ENCODE measurements at places on chromosomes 5 and 9.

DNA sequence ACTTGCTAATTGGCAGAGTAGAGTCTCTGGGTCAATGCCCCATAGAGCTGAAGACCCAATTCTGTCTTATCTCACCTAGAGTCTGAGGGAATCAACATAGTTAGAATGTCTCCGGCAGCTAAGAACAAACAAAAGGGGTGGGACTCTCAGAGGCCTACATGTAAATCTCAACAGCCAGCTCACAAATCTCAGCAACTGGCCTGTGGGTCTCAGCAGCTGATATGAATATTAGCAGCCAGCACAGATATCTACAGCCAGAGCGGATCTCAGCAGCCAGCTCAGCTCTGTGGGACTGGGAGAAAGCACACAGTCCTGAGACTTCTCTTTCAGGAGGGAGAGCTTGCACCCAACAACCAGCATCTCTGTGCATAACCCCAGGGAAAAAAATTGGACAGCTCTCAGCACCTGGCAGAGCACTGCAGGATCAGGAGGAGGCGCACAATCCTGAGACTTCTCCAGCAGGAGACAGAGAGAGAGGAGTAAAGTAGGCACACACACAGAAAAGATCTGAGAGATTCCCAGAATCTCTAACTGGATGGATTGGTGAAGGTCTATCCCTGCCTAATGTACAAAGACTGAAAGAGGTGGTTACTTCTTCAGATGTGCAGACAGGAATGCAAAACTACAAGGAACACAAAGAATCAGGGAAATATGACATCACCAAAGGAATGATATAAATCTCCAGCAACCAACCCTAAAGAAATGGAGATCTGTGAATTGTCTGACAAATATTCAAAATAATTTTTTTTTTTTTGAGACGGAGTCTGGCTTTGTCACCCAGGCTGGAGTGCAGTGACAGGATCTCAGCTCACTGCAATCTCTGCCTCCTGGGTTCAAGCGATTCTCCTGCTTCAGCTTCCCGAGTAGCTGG, 29.2 kb downstream of the KLF4 start:
- no peak for DNase-seq

DNA sequence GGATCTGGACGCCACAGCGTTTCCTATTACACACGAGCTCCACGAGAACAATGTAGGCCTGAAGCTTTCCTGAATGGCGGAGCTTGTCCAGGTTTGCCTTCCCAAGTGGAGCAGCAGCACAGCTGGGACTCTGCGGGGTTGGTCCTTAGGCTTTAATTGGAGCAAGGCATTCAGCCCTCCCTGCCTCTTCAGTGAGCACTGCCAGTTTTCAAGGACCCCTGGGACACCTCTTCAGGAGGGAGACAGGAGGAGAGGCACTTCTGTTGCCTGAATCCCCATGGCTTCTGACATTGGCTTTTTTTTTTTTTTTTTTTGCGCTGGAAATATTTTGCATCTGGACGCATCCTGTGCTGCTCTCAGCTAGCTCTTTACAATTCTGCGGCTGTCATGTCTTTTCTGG, 179.4 kb downstream of the SEMA6A start:
- DNase-seq = no peak

DNA sequence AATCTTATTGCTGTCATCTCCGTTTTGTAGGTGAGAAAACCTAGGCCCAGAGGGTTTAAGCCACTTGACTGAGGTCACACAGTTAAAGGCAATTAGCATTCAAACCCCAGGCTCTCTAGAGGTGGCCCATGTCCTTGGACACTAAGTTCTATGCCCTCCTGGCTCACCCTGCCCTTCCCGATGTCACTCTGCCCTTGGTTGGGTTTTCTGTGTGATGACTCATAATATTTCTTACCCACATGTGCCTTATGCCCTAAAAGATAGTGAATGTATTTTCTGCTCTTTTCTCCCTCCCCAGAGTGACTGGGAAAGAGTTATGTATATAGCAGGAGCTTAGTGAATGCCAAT, 174.5 kb upstream of the PITX1 start:
- no peak for DNase-seq

DNA sequence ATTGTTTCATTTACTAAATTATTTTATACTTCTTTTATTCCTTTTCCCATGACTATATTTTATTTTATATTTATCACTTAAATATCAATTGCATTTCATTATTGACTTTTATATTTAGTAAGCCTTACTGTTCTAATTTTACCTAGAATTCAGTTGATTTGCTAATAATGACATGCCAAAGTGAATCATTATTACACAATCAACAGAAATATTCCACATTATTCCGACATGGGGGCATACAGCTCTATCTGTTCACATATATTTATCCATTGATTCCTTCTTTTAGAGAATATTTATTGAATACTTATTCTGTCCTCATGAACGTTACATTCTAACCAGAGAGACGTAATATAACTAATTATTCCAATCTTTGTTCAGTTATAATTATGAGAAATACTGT, 221.8 kb downstream of the DOCK8 start:
- no peak for DNase-seq

- DNase-seq = peak; percentile 91
Measured at GRCh38 chr9:128987805-128988204, 40.3 kb downstream of the NUP188 start.

DNA sequence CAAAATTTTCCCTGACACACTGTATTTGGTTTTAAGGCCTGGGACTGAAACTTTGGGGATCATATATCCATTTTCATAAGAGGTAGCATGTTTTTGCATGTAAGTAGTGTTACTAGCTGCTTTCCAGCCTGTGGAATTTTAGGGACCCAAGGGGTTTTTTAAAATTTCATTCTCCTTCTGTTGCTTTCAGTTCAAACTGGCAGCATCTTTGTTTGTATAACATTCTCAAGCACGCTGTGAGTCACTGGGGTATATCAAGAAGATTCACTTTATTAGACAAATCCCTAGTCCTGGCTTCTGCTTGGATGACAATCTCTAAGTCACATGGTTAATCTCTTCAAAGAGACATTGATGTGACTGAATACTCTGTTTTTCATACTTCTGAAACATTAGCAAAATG, 479.0 kb downstream of the CYLC2 start:
- DNase-seq = no peak

All from AG08395 (cell line).